Omental fat pad (tissue), 4 donors: ENCODE measurements at places on chromosomes 1 and 21. TPM values are rescaled to one million over a fixed set of nuclear protein-coding genes. Genes with fewer than 3 reads are reported as not detected.

GRCh38 chr1:178818416-178818815, 52.5 kb downstream of the ANGPTL1 start:
- no peak for DNase-seq

The RXFP4 gene
- total RNA-seq: not detected

The STIL gene
- 1.0 TPM for total RNA-seq

DNA sequence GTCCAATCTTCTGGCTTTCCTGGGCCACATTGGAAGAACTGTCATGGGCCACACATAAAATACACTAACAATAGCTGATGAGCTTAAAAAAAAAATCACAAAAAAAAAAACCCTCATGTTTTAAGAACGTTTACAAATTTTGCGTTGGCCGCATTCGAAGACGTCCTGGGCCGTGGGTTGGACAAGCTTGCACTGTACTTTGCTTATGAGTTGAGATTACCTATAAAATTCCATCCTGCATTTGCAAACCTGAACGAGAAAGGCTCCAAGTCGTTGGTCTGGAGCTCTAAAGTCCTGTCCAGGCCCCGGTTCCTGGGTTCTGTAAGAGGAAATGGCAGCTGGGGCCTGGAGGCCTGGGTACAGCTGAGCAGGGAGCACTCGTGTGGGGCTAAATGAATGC, 51.4 kb downstream of the KIAA1614 start:
- DNase-seq: no peak

DNA sequence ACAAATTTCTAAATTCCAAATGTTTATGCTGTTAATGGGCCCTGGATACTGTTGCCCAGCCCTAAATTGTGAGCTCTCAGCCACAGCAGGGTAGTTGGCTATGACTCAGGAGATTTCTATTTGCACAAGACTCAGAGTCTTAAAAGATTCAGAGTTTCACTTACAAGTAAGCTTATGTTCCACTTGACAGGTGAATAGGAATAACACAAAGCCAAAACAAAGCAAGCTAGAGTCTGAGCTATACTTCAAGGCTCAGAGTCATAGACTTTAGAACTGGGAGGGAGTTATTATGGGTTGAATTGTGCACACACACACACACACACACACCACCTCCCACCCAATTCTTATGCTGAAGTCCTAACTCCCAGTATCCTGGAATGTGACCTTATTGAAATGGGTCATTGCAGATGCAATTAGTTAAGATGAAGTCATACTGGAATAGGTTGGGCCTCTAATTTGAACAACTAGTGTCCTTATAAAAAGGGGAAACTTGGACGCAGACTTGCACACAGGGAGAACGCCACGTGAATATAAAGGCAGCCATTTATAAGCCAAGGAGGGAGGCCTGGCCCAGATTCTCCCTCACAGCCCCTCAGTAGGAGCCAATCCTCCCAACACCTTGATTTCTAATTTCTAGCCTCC, 30.2 kb downstream of the PRDX6 start:
- DNase-seq: no peak

- DNase-seq: no peak
Observed at GRCh38 chr1:48093696-48094528, 96.7 kb upstream of the TRABD2B start.

- no peak for DNase-seq
Observed at GRCh38 chr1:8443558-8444194, 125.8 kb downstream of the SLC45A1 start.

DNA sequence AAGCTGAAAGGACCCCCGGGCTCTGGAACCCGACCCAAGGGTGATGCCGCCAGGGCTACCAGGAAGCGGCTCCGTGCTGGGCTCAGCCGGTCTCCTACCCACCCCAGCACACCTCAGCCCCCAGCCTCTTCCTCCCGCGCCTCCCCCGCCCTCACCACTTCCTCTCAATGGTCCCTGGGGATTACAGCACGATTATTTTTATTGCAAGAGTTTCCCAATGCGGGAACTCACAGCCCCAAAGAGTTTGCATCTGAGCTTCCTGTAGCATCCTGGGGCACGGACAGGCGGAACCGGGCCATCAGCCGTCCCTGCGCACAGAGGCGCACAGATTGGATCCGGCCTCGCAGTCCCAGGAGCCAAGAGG, 8.7 kb upstream of the SLX9 start:
- DNase-seq: no peak

- no peak for DNase-seq
Observed at GRCh38 chr1:198638894-198639635, at the start of gene PTPRC. TSS of gene PTPRC (plus strand) at chr1:198639040. CDS start at chr1:198639269, 229 bp downstream.

DNA sequence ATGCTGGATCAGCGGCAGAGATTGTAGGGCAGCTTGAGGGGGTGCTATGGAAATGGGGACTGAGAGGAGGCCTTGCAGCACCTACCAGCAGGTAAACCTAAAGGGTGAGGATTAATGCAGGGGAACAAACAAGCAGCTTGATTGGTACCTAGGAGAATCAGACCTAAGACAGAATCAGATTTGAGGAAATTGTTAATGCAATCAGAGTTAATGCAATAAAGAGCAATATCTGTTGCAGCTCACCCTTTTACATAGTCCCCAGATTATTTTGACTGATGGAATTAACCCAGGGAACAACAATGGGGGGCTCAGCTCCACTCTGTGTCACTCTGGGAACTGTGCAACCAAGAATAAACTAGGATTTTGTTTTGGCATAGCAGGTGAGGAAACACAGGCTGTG, 64.5 kb downstream of the ZC3H11B start:
- DNase-seq: no peak

The C1QTNF12 gene
- 1.8 TPM for total RNA-seq
